NCI-H1417 (cell line): ENCODE measurements at places on chromosomes 6 and 20.

DNA sequence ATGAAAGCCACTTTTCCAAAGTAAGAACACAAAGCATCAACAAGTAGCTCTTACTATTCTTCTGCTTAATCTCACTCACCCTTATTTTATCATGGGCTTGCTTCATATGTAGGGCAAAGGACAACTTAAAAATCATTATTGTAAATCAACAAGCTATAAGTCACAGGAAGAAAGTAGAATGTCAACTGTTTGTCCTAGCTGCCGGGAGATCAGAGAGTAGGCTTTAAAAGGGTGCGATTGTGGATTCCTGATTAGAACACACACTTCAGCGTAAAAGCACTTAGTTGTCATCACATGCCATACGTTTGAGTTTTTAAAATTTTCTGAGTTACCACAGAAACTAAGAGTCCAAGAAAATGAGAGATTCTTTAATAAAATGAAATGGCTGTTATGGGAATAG, 44.4 kb upstream of the NHSL1 start:
- no peak for DNase-seq

DNA sequence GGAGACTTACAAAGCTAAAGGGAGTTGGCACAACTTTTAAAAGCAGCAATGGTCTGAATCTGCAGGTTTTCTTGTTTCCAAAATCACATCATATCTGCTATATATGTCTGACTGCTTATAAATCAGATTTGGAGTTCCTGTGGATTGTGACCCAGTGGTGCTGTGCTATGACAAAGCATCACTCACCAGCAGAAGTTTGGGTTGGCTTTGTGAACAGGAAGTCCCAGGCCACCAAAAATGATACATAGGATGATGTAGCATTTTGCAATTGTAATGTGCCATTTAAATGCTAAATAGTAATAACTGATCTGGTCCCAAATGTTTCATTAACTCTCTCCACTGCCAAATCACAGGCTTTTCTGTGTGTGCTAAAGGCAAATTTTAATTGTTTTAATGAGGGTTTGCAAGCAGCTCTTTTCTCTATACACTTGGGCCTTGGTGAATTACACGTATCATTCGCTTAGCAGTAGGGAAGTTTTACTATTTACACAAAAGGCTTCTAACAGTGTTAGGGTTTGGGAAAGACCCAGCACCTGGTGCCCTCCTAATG, 60.8 kb downstream of the SYNDIG1 start:
- DNase-seq, result no peak

- DNase-seq, result no peak
Observed at GRCh38 chr6:28858963-28859362, 64.8 kb downstream of the TRIM27 start.

DNA sequence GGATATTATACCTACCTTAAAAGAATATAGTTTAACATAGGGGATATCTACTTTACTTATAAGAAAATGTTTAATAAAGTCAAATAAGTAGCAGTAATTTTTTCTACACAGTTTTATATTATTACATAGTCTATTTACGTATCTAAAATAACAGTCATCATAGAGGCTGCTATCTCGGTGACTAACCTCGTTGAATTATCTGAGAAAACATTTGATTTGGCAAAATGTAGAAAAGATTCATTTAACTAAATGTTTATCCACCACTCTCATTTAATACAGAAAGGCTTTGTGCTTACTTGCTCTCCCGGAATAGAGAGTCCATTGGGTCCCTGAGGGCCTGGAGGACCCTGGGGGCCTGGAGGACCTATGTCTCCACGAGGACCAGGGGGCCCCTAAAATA, 103.6 kb downstream of the COL12A1 start:
- DNase-seq, result no peak

DNA sequence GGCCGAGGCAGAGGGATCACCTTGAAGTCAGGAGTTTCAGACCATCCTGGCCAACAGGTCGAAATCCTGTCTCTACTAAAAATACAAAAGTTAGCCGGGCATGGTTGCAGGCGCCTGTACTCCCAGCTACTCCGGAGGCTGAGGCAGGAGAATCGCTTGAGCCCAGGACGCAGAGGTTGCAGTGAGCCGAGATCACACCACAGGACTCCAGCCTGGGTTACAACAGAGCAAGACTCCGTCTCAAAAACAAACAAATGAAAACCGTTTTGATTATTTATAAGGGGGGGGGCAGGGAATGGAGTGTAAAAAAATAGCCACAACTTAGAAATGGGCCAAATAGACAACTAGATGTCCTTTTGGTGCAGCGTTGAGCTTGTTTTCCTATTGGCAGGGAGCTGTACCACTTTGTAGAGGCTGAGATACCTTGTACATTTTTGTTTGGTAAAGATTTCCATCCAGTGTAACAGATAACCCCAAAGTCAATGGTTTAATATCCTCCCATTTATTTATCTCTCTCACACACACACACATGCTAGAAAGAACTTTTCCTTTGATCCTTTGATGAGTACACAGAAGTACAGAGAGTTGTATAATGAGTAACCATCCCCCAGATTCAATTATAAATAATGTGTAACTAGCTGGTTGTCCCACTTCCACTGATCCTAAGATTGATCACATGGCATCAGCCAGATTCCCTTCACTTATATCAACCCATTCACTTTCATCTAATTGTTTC, 477.5 kb downstream of the PRKN start:
- no peak for DNase-seq

DNA sequence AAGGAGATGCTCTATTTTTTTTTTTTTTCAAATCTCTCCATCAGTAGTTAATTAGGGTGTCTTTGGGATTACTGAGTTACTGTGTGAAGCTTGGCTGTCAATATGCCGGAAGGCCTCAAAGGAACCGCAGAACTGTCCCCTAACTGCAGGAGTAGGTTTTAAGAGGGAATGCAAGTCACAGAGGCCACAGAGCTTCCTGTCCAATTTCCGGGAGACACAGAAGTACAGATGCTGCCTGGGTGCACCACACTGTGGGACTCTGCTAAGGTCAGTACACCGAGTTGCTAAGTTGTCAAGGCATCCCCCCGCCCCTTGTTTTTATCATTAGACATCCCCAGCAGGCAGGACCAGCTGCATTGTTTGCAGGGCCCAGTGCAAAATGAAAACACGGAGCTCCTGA, 120.2 kb upstream of the RAB32 start:
- DNase-seq, result no peak

- no peak for DNase-seq
Observed at GRCh38 chr20:15476186-15476585, 1097.1 kb downstream of the KIF16B start.

DNA sequence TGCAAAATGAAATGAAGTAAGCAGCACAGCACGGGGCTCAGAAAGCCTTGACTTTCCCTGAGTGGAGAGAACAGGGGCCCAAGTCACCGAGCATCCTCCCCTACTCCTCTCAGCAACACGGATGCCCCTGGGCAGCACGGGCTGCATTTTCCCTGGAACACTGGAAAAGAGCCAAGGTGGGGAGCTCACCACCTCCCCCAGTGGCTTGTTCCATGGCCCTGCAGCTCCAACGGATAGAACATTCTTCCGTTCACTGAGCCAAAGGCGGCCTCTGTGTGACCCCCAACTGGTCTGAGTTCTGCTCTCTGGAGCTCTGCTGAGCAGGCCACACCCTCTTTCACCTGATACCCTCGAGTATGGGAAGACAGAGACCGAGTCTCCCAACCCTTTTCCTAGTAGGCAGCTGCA, 20.8 kb upstream of the EMILIN3 start:
- DNase-seq, result no peak

DNA sequence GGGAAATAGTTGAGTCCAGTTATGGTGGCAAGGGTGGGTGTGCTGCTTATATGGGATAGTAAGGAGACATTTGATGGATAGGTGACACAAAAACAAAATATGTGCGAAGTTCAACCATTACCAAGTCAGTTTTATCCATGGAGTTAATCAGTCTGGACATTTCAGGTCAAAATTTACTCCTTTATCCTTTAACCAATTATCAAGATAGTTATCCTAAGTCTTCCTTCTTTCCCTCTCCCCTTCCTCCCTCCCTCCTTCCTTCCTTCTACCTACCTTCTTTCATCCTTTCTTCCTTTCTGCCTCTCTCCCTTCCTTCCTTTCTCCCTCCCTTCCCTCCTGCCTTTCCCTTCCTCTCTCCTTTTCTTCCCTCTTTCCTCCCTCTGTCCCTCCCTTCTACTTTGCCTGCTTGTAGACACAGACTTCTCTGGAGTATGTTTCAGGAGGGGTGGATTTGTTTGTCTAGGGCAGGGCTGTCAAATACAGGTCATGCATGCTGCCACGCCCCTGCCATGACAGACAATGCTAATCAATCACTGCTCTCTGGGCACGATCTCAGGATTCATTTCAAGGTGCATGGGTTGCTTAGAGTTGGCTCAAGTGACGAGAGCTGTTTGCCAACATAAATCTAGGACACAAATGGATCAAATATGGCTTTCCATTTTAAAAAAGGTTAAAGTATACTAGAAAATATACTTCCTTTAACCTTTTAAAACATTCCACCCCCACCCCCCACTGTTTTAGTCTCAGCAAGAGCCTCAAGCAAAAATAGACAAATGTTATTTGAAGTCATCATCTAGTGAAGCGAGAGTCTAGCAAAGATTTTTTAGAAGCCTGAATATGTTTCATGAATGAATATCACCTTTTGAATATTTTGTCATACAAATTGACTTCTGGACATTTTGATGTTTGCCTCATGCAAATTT, 281.6 kb upstream of the CITED2 start:
- DNase-seq, result peak; percentile 77

DNA sequence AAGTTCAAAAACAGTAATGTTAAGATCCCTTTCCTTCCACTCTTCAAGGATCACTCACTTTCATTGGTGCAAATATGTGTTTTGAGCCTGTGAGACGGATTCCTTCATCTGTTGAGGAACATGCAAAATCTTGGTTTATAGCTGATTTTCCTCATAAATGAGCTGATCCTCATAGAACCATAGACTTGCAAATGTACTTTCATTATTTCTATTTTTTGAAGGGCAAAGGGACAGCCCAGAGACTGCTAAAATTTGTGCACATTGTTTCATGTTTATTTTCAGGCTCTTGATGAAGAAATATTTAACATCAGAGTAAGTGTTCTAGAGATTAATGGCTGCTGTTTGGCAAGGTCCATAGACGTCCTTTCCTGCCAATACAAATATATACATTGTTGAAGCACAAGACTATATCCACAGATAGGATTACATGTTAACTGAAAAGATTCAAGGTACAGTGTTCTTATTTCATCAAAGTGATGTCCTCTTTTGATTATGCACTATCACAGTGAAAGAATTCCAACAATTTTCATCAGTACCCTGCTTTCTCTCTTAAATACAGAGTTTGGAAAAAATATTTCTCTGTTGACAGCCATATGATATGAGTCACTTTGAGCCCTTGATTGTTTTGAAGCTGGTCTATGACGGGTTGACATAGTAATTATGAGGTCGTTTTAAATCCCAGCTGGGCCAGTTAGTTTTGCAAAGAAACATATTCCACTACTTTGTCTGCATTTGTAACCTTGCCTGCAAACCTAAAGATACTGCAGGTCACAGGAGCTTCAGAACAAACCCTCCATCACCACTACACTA, 95.7 kb downstream of the FILIP1 start:
- no peak for DNase-seq

- no peak for DNase-seq
Observed at GRCh38 chr6:16651871-16652270, 109.4 kb downstream of the ATXN1 start.

GRCh38 chr20:37562695-37563480, 35.2 kb upstream of the BLCAP start:
- DNase-seq, result no peak

DNA sequence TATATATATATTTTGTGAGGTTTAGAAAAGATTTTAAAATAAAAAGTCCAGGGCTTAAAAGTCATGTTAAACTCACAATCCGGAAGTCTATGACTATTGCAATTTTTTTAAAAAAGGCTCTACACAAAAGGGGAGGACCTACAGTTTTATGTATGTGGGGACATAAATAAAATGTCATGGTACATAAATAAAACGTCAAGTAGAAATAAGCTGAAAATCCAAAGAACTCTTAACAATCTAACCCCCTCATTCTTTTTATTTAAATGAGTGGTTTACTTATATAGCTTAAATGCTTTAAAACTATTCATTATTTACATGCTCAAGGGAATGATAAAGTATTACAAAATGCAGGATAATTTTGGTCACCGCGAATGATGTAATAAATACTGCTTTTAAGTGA, 36.2 kb downstream of the STX7 start:
- DNase-seq, result no peak

- no peak for DNase-seq
Observed at GRCh38 chr20:58666702-58667101, 15.6 kb downstream of the STX16 start.

GRCh38 chr6:3648724-3649123, 102.8 kb downstream of the PXDC1 start:
- DNase-seq, result no peak

DNA sequence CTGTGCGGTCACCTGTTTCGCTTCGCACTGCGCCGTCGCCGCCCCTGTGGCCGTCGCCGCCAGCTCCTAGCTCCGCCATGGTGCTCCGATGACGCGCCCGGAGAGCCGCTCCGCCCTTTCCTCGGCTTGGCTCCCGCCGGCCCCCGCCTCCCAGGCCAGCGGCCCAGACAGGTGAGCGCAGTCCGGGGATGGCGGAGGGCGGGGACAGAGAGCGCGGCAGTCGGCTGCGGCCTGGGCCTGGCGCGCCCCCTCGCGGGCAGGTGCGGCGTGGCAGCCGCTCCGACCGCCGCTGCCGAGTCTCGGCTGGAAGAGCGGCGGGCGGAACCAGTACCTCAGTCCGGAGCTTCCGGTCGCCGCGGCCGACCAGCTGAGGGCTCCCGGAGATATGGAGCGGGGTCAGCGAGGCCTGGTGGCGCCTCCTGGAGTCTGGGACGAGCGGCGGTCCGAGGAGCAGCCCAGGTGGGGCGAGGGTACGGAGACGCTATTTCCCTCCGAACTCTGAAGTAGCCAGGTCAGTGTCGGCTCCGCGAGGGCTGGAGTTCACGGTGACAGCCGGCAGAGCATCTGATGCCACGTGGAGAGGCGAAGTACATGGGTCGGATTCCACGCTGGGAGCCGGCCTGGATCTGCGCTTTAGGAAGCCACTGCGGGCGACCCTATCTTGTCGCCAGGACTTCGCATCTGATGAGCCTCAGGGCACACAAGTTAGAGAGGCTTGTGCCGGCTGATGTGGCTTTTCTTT, at the start of gene MAP7:
Gene MAP7, minus strand, starts transcription at position 93 of the 742 bp plus-strand sequence. Its CDS starts 14 bp downstream, at position 79.
- peak; percentile 96 for DNase-seq

DNA sequence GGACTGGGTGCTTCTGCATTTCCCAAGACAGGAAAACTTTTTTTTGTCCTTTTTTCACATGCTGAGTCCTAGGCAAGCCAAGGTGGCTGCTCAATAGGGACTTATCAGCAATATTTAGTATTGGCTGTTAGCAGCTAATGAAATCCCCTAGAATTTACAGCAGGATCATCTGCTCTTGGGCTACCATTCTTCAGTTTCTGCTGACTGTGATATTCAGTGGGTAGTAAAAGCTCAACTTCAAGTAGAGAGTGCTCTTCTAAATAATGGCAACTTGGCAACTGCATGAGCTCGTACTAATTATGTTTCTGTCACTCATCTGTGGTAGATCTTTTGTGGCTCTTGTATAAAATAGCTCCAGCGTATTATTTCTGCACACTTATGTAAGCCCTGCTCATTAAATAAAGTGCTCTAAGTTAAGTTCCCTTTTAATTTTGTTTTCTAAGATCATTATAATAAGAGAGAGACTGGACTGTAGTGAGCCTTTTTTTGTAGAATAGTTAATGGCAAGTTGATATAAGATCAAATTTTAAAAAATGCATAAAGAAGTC, 110.3 kb downstream of the SLC35F1 start:
- DNase-seq, result peak; percentile 38

- no peak for DNase-seq
Observed at GRCh38 chr6:72704979-72705378, 83.1 kb downstream of the KCNQ5 start.

GRCh38 chr6:112839525-112839961, 492.4 kb downstream of the RFPL4B start:
- DNase-seq, result no peak
